ENCODE measurements at places on chromosomes 1 and 21.

- DNase-seq: no peak
Measured at GRCh38 chr1:225881081-225881958, 860 bp downstream of the TMEM63A start.

- no peak for DNase-seq
Measured at GRCh38 chr1:206908038-206908437, 10.8 kb downstream of the IL24 start.

- DNase-seq: no peak
Measured at GRCh38 chr21:32580949-32581348, 4.4 kb downstream of the TCP10L start.

DNA sequence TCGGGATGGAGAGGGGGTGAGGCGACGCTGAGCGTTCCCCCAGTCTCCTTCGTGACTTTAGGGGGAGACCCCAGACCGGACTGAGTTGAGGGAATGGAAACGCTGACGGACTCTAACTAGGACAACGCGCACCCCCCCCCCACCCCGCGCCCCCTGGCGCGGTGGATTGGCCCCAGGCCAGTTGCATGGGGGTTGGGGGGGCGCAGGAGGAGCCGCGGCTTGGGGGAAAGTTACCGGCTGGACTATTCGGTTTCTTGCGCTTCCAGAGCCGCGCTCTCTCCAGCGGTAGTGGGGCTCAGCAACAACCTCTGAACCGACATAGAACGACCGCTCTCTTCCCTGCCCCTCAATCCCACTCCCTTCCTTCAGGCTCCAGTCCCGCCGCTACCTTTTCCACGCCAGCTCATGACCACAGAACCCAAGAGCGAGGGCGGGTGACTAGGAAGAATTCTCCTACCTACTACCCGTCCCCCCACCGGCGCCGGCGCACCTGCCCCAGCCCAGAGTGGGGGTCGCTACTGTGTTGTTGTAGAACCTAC, 694 bp downstream of the ZBTB7B start:
- no peak for DNase-seq

- DNase-seq: no peak
Measured at GRCh38 chr1:169361281-169361680, 6.3 kb downstream of the NME7 start.

- no peak for DNase-seq
Measured at GRCh38 chr1:81689531-81689941, 111.2 kb upstream of the ADGRL2 start.

- no peak for DNase-seq
Measured at GRCh38 chr1:240239309-240239708, 147.6 kb downstream of the FMN2 start.

- no peak for DNase-seq
Measured at GRCh38 chr1:157519451-157519850, 32.9 kb downstream of the FCRL5 start.

- DNase-seq: no peak
Measured at GRCh38 chr1:34330061-34330460, 153.4 kb downstream of the C1orf94 start.

GRCh38 chr1:33866281-33866680, 2.4 kb downstream of the HMGB4 start:
- no peak for DNase-seq

GRCh38 chr1:23617084-23617521, 57.8 kb upstream of the ID3 start:
- DNase-seq: no peak

GRCh38 chr1:221663321-221663720, 78.6 kb downstream of the DUSP10 start:
- no peak for DNase-seq

- DNase-seq: no peak
Measured at GRCh38 chr1:202311875-202312635, 29.7 kb downstream of the UBE2T start.

DNA sequence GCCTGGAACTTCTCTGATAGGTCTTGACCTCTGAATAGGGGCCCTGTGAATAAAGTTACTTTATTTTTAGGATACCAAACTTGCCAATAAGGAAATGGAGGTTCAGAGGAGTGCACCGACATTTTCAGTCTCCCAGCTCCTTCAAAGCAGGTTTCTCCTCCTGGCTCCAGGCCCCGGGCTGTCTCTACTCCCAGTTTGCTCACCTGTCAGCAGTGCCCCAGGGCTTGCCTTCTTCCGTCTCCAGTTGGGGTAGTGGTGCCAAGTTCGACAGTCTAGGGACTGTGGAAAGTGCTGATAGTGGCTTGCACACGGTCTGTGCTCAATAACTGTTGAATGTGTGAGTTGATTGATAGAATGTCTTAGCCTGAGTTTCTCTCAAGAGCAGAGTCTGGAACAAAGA, 149.2 kb downstream of the ACTL8 start:
- DNase-seq: no peak

DNA sequence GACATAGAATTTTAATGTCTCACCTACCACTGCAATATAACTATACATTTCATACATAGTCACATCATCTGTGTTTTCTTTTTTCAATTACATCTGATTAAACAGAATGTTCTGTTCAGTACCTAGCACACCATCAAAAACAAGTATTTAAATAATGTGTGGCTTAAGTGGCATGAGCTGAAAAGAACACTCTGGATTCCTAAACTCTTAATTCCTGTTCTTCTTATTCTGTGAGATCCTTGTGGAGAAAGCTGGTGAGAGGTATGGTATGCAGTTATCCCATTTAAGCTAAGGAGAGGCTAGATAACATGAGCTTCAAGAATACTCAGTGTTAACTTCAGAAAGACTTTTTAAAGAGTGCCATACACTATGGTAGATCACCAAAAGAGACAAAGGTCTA, 5.5 kb downstream of the TP53BP2 start:
- DNase-seq: no peak

DNA sequence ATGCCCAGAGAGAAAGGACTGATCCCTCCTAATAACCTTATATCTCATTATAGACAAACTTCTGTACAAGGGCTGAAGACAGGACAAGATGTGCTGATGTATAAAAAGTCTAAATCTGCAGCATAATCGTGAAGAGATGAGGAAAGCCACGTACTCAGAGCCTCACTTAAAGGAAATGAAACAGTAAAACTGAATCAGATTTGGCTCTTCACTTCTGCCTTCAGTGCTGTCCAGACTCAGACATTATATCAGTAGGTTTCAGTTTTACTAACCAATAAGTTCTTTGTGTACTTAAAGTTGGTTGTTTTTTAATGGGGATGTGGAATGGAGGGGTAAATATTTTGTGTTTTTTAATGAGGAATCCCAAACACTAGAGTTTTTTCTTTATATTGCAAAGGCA, 45.3 kb upstream of the RGS1 start:
- no peak for DNase-seq

GRCh38 chr1:17084787-17085186, 31.0 kb upstream of the SDHB start:
- no peak for DNase-seq

DNA sequence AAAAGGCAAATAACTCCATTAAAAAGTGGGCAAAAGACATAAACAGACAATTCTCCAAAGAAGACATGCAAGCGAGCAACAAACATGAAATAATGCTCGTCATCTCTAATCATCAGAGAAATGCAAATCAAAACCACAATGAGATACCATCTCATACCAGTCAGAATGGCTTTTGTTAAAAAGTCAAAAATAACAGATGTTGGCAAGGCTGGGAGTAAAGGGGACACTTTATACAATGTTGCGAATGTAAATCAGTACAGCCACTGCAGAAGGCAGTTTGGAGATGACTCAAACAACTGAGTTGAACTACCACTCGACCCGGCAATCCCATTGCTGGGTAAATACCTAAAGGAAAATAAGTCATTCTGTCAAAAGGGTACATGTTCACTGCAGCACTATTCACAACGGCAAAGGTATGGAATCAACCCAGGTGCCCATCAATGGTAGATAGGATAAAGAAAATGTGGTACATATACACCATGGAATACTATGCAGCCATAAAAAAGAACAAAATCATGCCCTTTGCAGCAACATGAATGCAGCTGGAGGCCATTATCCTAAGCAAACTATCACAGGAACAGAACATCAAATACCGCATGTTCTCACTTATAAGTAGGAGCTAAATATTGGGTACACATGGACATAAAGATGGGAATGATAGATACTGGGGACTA, 25.9 kb downstream of the TSPAN2 start:
- no peak for DNase-seq

GRCh38 chr1:51203874-51204245, 32.2 kb upstream of the RNF11 start:
- no peak for DNase-seq

GRCh38 chr1:232598133-232598532, 31.8 kb downstream of the SIPA1L2 start:
- DNase-seq: no peak

GRCh38 chr1:240491156-240491555, 120.8 kb downstream of the GREM2 start:
- no peak for DNase-seq

GRCh38 chr1:79903321-79903720, 896.8 kb upstream of the ADGRL4 start:
- DNase-seq: no peak

- DNase-seq: no peak
Measured at GRCh38 chr21:25701529-25701928, 33.2 kb downstream of the ATP5PF start.

- no peak for DNase-seq
Measured at GRCh38 chr1:183394435-183394834, 23.7 kb downstream of the NMNAT2 start.

DNA sequence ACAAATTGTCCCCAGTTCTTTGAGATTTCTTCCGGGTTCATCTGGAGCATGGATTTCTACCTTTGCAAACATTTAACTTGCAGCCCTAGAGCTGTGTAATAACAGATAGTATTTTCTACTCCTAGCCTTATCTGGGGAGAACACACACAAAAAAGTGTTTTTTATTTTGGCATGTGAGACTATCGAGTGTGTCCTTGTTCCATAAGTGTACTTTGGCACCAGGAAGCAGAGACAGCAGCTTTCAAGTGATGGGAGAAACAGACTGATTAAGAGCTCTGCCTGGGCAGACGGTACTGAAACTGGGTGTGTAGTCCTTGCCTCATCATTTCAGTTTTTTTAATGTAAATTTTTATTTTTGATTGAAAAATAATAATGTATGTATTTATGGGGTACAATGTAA, 297.4 kb downstream of the ST6GALNAC3 start:
- no peak for DNase-seq

DNA sequence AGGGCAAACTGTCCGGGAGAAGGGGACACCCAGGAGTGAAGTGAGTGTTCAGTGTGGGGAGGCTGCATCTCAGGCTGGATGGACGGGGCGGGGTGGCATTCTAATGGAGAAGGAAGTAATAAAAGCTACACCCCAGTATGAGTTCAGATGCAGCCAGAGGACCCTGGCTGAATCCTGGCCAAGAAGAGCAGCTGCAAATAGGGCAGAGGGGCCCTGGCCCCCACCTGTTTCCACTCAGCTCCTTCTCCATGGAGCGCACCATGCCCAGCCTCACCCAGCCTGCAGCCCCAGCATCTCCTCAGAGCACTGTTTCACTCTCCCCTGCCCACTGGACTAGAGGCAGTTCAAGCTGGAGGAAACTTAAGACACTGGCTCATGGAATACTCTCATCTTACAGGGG, 46.4 kb downstream of the KCND3 start:
- no peak for DNase-seq

DNA sequence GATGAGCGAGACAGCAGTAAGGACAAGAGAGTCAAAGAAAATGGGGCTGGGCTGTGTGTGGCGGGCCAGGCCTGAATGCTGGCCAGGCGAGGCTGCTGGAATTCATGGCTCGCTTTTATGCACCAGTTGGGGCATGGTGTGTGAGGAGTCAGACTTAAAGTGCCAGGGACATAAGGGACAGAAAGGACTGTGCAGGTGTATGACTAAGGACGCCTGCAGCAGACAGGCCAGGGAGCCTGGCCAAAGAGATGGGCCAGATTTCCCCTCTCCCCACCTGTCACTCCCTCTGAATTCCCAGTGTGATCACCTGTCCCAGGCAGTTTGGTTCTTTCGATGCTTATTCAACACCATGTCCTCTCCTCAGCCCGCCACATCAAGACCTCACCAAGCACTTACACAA, 16.9 kb upstream of the SMIM12 start:
- no peak for DNase-seq

- peak; percentile 14 for DNase-seq
Measured at GRCh38 chr1:65958561-65959350, 166.1 kb downstream of the PDE4B start.

- DNase-seq: no peak
Measured at GRCh38 chr1:106836708-106837107, 219.8 kb upstream of the PRMT6 start.

DNA sequence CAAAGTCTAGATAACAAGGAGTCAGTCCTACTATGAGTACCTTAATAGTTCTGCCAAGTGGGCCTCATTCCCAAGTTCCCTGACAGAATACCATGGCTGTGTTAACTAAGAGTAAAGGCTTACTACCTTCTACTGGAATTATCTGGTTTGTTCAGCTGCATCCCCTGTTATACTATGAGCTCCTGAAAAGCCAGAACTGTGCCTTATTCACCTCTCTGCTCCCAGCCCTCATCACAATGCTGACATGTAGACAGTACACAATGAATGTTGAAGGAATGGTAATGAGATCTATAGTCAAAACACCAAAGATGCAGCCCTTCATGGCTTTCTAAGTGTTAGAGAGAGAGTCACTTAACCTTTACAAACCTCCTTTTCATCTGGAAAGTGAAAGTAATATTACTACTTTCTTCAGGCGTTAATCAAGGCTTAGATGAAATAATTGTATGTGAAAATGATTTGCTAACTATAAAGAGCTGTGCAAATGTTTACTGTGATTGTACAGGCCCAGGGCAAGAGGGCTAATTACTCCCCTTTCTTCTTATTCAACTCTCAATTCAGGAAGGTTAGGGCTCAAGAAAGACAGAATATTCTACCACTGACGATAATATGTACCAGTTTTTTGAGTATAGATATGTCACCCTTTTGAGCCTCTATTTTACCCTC, 70.3 kb upstream of the MROH9 start:
- DNase-seq: no peak

- no peak for DNase-seq
Measured at GRCh38 chr1:158654571-158654970, 31.9 kb downstream of the SPTA1 start.

DNA sequence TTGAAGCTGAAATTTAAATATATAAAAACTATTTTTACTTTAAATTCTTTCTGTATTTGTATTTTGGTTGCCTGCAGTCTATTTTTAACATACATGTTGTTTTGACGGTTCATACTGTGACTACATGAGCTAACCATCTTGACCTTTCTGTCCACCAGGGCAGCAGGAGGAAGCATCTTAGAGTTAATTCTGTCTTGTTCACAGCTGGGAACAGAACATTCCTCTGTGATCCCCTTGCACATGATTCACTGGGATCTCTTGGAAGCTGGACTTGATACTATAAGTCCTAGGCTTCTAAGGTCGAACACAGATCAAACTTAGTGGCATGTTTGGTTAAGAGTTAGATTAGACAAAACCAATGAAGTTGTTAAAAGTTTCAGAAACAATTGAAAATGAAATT, 99.7 kb downstream of the NFIA start:
- peak; percentile 34 for DNase-seq

- no peak for DNase-seq
Measured at GRCh38 chr1:54475946-54476516, 69.8 kb upstream of the SSBP3 start.

DNA sequence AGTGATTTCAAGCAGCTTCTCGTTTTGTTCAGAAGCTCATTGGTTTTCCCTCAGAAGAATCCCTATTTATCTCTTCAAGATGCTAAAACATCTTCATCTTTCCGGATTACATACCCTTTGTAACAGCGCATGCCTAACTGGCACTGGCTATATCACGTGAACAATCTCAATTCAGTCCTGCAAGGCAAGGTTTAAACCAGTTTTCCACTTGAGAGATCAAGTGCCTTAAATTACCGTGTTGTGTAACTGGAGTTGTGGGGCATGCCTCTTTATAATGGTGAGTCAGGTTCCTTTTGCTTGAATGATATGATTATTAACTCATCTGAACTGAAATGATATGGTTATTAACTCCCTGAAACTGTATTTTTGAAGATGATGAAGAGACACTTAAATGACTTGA, 11.0 kb upstream of the ZFP69B start:
- no peak for DNase-seq

Measured in hematopoietic multipotent progenitor cell treated with erythropoietin and hydrocortisone succinate and interleukin-3 and kit ligand, for 17 days (in vitro differentiated cells).